Ecto neural progenitor cell (in vitro differentiated cells): ENCODE measurements at places on chromosomes 6 and 20.

DNA sequence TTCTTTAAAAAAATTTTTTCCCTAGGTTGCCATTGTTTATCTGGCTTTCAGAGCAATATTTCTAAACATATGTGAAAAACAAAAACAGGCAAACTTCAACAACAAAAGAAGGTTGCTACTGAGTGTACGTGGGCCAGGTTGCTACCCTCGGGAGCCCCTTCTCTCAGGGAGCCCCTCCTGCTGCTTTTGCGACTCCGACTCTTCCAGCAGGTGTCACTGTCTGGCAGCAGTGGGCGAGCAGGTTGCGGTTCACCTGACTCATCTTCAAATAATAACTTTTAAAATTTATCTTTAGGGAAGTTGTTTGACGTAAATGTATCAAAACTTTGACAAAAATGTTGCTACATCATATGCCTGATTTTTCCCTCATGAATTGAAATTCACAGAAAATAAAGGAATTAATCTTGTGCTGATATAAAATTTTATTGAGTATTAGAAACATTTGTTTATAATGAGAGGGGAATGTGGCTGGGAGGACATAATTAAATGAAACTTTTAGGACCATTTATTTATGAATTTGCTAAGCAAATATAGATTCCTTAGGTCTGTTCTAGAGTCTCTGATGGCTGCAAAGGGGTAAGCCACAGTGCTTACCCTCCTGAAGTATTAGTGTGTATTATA, 138.8 kb downstream of the HIVEP1 start:
- no peak for DNase-seq

DNA sequence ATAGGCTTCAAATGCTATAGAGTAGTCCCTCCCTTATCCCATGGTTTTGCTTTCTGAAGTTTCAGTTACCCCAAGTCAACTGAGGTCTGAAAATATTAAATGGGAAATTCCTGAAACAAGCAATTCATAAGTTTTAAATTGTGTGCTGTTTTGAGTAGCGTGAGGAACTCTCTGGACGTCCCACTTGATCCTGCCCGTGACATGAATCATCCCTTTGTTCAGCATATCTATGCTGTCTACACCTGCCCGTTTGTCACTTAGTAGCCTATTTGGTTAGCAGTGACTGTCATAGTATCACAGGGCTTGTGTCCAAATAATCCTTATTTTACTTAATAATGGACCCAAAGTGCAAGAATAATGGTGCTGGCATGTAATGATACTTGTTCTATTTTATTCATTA, 5.0 kb downstream of the PCMT1 start:
- no peak for DNase-seq

- DNase-seq = no peak
These were observed 3.3 kb downstream of the MAPRE1 start for GRCh38 chr20:32823078-32823477.

- no peak for DNase-seq
These were observed 5.9 kb upstream of the IP6K3 start for GRCh38 chr6:33752646-33753015.

DNA sequence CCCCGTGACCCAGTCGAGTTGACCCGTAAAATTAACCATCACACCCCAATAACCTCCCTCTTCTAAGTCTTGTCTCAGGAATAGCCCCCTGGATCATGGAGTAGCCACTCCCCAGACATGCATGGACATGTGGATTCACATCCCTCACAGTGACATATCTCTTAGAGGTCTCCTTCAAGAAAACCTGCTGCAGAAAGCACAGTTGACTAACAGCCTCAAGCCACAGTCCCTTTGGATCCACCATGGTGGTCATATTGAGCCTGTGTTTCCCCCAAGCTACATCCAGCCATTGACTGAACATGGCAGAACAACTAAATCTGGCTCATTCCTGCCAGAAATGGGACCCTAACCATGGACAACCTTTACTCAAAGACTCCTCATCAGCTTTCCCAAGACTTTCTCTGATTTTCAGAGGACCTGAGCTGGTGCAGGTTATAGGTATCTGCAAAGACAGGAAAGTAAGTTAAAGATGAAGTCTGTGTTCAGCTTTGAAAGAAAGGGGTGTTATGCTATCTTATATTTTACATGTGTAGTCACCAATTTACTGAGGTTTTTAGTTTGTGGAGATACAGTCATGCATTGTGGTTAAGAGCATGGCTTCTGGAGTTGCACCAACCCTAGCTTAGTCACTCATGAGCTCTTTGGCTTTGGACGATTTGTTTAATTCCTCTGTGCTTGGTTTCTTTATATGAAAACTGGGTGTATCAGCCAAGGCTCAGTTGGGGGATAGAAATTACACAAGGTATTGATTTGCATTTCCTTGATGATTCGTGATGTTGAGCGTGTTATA, 219.1 kb downstream of the MYLK4 start:
- DNase-seq = no peak

GRCh38 chr6:151576633-151577032, 82.8 kb downstream of the CCDC170 start:
- no peak for DNase-seq

GRCh38 chr6:102902471-102902870, 1509.0 kb downstream of the GRIK2 start:
- DNase-seq = no peak

DNA sequence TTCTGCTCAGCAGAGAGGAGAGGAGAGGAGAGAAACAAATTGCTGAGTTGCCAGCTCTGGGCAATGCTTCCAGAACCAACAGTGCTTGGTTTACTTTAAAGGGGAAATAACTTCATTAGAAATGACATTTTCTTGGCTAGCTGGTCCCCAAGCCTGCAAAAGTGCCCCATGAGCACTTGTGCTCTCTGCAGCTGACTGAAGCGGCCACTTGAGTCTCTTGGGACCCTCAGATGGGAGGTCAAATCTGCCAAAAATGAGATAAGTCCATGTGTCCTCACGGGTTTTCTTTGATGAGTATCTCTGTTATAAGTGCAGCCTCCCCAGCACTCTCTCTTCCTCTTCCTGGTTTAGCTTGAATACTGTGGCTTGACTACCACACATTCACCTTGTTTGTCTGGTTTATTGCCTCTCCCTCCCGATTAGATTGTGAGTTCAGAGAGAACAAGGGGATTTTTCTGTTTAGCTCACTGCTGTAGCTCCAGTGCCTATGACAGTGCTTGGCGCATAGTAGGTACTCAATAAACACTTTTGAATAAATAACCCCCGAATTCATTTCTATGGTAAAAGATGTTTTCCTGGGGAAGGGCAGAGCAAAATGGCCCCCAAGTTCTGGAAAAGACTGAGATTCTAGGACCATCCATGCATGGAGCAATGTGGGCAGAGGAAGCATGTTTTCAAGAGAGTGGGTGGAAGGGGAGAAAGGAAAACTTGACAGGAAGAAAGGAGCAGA, 7.0 kb upstream of the RIN2 start:
- DNase-seq = no peak

- no peak for DNase-seq
These were observed 210.5 kb upstream of the SPTLC3 start for GRCh38 chr20:12798286-12798685.

- DNase-seq = no peak
These were observed 96.8 kb downstream of the GMPR start for GRCh38 chr6:16335176-16335575.

DNA sequence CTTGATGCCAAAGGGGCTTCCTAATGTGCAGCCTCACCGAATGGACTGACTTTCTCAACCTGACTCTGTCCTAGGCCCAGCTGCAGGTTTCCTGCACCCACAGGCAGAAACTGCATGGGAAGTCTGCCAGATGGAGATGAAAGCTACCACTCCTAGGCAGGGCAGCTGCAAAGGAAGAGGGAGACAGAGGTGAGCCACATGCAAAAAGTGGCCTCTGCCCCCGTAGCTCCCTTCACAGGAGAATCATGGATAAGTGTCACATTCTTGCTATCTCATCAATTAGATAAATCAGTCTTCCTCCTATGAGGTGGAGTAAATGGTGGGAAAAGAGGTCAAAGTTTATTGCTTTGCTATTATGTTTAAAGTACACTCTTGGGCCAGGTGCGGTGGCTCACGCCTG, 191.3 kb downstream of the ALDH8A1 start:
- no peak for DNase-seq

GRCh38 chr6:99712519-99712918, 105.9 kb downstream of the PRDM13 start:
- no peak for DNase-seq

- no peak for DNase-seq
These were observed 129.0 kb downstream of the EDN3 start for GRCh38 chr20:59429396-59429795.

DNA sequence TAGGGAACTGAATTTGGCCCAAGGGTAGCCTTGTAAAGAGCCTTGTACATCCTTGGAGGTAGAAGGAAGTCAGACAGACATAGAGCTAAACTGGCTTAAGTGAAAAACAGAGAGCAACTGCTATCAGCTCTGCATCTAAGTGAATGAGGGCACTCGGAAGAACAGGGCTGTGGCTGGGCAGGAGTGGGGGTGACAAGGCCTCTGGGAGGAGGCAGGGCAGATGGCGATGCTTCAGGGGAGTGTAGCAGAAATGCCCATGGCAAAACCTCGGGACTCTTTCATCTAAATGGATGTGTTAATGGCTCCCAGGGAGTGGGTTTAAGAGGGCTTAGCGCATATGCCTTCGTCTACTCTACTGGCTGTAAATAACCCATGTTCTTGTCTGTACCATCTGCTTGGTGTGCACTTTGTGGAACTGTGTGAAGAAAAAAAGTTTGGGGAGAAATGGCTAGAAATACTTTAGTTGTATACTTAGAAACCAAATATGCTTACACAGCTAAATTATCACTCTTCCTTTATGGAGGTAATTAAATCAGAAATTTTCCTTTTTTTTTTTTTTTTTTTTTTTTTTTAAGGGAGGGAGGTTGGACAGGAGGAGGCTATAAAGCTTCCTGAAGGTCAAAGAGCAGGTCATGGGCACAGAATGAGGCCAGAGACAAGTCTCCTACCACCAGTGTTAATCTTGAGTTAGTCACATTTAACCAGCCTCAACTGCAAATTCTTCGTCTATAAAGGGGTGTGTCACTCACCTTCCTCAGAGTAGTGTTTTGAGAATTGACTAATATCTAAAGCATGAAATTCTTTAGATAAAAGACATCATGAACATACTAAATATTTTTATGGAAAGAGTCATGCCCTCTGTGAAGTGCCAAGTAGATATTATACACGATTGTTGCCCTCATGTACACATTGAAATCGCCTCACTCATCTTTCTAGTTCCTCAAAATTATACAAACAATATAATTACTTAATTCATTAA, 60.9 kb downstream of the FYN start:
- DNase-seq = no peak

GRCh38 chr20:15547119-15547518, 1026.1 kb downstream of the KIF16B start:
- DNase-seq = no peak

GRCh38 chr6:62285612-62286469, at the start of gene KHDRBS2:
Gene KHDRBS2 (minus strand): TSS chr6:62286225.
- DNase-seq = peak; percentile 96

GRCh38 chr20:19120569-19120968, 91.9 kb upstream of the SLC24A3 start:
- DNase-seq = no peak

DNA sequence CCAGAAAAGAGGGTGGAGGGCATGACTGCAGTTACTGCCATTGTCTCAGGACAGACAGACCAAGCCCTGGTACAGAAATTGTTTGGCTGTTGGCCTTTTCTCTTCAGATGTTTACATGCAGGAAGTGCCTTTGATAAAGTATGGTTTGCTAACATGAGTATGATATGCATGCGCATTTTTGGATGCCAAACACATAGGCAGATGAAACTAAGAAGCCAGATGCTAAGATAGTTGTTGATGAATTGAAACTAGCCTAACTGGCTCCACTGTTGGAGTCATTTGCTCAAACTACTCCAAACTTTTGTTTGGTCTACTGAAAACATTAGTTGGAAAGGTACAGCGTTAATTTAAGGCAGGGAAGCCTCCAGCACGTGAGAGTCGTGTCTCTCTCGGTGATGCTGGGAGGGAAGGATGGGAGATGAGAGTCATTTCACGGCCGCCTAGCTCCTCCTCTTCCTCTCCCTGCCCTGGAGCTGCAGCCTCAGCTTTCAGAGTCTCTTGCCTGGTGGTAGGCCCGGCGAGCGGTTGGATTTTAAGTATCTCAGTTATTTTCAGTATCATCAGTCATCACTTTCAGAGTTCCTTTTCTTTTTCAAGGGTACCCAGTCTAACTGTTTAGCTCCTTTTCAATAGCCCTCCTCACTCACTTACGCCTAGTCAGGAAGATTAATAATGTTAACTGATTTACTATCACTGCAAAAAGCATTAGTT, 29.7 kb downstream of the RREB1 start:
- DNase-seq = no peak

GRCh38 chr6:63516186-63516944, 55.9 kb upstream of the LOC128125822 start:
- no peak for DNase-seq

- DNase-seq = no peak
These were observed 207.9 kb upstream of the EYA4 start for GRCh38 chr6:133033263-133033662.

GRCh38 chr20:50308513-50309279, 118.1 kb downstream of the CEBPB start:
- DNase-seq = peak; percentile 76

- no peak for DNase-seq
These were observed 19.1 kb upstream of the MYLIP start for GRCh38 chr6:16109659-16110305.

GRCh38 chr6:163626073-163626867, 211.8 kb downstream of the QKI start:
- no peak for DNase-seq

DNA sequence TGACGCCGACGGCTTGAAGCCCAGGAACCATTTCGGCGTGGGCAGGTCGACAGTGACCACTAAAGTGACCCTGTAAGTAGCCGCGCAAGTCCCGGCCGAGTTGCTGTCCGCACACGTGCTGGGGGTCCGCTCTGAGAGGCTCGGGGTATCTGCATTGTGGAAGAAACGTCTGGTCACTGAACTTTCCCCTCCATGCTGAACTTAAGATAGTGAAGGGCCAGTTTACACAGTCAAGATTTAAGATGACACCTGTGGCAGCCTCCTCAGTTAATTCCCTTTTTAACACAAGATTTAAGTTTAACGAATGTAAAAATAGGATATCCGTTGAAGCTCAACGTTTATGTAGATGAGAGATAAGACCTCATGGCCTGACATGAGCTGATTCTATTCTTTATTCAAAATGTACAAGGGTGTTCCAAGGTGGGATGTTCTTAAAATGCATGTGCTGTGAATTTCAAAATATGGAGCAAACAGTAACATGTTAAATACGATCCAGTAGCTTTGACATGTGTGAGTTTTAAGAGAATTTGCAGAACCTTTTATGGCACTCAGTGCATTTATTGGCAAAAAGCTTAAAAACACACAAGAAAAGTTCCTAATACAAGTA, 116.2 kb downstream of the RTN4IP1 start:
- no peak for DNase-seq

GRCh38 chr20:48041078-48041780, 255.9 kb upstream of the SULF2 start:
- DNase-seq = no peak

DNA sequence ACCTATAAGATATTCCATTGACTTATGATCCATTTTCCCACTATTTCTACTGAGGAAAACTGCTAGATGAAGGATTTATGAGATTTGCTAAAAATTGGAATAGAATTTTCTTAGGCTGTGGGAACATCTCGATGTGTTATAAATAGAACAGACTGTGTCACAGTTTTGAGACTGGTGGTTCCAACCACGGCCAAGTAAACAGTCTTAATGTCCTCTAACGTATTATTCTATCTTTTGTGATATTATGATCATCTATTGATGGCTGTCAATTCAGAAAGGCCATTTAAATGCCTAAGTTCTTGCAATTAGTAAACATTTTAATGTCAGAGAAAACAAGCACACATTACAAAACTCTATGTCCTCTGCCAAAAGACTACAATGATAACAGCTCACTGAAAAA, 71.5 kb upstream of the PLN start:
- DNase-seq = no peak

- DNase-seq = peak; percentile 78
These were observed 132.2 kb downstream of the GPX5 start for GRCh38 chr6:28657769-28658465.
